ENCODE measurements at places on chromosomes 5 and 9.

- DNase-seq: no peak
Observed at GRCh38 chr9:33295571-33295970, 5.3 kb downstream of the NFX1 start.

DNA sequence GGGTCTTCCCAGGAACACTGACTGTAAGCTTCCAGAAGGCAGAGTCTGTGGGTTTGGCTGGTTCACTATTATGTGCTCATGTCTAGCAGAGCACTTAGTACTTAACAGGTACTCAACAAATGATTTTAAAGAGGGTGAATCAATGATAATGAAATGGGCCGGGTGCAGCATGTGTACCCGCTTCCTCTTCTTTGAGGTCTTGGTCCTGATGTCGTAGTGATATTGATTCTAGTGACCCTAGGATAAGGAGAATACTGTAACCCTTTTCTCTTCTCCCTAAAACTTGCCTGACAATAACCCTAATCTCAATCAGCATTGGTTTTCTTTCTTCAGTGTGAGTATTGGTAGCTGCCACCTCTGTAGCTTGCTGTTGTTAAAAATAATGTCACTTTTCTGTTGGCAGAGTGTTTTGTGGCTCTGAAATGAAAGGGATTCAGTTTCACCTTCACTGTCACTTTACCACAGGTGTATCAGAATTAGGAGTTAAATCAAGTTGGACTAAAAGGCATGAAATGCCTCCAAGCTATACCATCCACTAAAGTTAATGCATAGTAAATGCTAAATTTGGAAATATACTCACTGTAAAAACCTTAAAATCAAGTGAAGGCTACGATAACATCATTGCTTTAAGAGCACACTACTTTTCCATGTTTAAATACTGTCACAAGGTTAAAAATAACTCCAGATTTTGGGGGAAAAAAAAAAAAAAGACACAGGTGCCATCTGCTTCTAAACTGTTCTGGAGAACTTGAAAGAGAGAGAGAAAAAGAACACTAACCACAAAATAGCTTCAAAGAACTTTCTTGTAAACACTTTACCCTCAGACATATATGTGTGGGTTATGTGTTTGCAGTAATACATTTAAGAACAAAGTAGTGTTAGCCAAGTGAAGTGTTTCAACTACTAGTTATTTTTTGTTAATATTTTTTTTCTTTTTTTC, 6.0 kb downstream of the CAMK4 start:
- no peak for DNase-seq

- DNase-seq: no peak
Observed at GRCh38 chr5:14580398-14581034, 1.1 kb upstream of the OTULINL start.

- no peak for DNase-seq
Observed at GRCh38 chr9:127970401-127971313, 10.1 kb downstream of the EEIG1 start.

GRCh38 chr5:16721151-16722096, 104.6 kb upstream of the RETREG1 start:
- no peak for DNase-seq

GRCh38 chr9:134346151-134346550, 19.9 kb downstream of the RXRA start:
- DNase-seq: no peak

- peak; percentile 72 for DNase-seq
Observed at GRCh38 chr5:129460936-129461710, 1.0 kb downstream of the ADAMTS19 start.

GRCh38 chr5:136374003-136374402, 8.7 kb upstream of the TRPC7 start:
- no peak for DNase-seq

DNA sequence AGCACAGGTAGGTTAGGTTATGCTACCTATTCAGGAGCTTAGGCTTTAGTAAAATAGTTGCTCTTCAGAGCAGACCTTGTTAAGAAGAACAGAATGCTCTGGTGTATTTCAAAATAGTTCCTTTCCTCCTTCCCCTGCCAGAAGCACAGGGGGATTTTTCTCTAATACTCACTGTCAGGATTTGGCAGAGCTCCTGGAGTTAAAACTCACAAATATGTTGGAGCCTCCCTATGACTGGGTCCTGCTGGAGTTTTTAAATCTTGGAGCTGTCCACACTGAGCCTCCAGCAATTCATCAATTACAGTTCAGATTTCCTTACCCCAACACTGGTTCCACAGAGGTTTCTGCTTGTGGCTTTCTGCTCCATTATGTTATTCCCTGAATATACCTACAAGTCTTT, 1233.8 kb upstream of the WWC1 start:
- no peak for DNase-seq

DNA sequence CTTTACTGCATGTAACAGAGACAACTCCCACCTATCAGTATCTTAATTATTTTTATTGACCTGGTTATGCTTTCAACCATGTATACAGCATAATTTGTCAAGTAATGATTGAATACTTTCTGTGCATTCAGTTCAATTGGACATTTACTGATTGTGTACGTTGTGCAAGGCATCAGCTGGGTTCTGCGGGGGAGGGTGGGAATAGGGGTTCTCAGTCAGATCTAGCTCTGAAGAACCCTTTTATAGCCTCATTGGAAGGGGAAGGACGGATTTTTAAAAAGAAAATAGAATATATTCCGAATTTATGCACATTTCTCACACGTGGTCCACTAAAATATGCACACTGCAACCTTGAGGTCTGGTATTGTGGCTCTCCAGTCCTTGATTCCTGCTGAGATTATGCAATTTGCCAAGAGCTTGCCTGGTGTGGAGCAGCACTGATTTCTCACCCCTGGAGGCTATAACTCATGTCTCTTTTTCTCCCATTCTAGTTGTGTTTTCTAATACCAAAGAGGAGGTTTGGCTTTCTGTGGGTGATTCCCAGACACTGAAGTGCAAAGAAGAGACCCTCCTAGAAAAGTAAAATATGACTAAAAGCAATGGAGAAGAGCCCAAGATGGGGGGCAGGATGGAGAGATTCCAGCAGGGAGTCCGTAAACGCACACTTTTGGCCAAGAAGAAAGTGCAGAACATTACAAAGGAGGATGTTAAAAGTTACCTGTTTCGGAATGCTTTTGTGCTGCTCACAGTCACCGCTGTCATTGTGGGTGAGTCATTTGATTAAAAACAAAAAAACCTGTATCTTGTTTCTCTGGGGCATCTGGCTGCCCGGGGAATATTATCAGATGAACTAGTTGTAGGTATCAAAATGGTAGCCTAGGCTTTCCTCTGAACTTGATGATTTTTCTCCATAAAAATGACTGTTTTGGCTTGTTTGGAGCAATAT, 1.7 kb downstream of the SLC1A3 start:
- DNase-seq: peak; percentile 61

GRCh38 chr9:68489646-68490045, 51.0 kb downstream of the TMEM252 start:
- DNase-seq: no peak

GRCh38 chr5:65172486-65173129, 309.1 kb downstream of the ADAMTS6 start:
- no peak for DNase-seq

DNA sequence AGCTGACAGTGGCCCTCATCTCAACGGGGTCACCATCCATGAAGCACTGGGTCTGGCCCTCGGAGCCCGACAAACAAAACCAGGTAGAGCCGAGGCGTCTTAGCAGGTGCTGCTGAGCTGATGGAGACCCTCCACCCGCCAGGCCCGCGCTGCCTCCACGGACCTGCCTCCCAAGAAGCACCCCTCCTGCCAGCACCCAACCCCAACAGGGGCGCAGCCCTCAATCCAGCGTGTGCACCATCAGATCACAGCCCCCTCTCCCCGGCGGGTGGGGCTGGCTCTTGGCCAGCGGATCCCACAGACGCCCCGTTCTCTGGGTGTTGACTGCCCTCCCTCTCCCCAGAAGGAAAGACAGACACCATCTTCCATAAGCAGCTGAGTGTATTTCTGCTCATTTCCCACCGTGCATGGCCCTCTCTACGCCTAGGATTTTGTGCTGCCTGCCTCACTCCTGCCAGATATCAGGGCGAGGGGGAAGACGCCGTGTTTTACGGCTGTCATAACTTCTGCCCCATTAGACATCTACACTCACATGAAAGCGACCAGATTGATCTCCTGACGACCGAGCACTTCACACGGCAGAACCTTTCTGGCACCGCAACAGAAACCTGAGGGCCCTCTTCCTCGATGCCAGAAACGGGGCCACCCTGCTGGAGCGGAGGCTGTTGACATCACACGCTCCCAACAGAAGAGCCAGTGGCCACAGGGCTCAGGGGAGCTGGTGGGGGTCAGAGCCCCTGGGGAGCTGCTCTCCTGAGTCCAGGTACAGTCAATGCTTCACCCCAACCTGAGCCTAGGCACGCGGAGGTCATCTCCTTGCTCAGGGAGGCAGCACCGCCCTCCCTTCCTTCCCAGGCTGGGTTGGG, 12.4 kb downstream of the NACC2 start:
- no peak for DNase-seq

GRCh38 chr5:174329738-174330137, 284.2 kb downstream of the NSG2 start:
- no peak for DNase-seq

Measured in ELF-1 (cell line).